ENCODE measurements at places on chromosomes 1 and 21.

DNA sequence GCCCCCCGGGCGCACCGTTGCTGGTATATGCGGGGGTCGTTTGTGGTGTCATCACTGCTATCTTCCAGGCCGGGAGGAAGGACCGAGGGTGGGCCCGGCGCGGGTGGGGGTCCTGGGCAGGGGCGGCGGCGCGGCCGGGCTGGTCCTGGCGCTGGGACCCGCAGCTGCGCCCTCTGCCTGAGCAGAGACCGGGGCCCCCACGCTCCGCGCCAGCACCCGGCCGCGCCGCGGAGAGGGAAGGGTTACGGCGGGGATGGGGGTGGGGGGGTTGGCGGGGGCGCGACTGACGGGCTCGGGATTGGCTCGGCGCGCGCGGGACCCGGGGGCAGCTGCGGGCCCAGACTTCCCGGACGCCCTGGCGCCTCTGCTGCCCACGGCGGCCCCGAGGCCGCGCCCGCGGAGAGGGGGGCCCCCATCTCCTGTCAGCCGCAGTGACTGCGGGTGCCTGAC is 13.8 kb upstream of the SAMD11 start:
- peak; percentile 18 for DNase-seq

DNA sequence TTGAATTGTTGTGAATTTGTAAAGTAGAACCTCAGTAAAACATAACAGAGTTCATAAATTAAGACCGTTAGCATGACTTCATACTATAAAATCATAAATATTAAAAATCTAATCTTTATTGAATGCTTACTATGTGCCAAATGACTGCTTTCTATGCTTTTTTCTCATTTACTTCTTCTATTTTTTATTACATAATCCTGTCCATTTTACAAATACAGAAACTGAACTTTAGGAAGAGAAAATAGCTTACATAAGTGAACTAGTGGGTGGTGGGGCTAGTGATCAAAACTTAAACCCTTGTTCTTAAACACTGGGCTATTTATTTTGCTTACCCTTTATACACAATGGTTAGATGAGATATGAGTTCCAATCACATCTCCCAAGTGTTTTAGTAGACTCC is 122.3 kb downstream of the ZC3H11B start:
- DNase-seq = no peak

DNA sequence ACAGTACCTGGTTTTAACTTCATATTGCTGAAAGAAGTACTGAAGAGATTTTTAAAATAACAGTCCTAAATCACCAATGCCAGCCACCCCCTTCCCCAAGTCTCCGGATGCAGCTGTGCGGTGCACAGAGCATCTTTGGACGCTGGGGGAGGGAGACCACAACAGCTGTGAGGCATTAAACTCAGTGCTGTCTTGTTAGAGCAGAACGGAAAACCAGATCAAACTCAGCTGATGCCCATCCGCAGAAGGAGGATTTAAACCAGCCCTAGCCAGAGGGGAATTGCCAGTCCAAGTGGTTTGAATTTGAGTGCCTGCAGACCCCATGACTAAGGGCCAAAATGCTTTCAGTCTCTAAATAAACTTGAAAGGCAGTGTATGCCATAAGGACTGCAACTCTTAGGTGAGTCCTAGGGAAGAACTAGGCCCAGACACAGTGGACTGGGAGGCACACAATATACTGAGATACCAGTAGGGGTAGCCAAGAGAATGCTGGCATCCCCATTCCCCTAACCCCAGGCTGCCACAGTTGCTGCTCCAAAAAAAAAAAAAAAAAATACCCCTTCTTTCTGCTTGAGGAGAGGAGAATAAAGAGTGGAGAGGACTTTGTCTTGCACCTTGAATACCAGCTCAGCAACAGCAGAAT is 576.2 kb downstream of the NEGR1 start:
- no peak for DNase-seq

GRCh38 chr1:40532844-40533424 is 1.5 kb downstream of the ZNF684 start:
- peak; percentile 64 for DNase-seq

DNA sequence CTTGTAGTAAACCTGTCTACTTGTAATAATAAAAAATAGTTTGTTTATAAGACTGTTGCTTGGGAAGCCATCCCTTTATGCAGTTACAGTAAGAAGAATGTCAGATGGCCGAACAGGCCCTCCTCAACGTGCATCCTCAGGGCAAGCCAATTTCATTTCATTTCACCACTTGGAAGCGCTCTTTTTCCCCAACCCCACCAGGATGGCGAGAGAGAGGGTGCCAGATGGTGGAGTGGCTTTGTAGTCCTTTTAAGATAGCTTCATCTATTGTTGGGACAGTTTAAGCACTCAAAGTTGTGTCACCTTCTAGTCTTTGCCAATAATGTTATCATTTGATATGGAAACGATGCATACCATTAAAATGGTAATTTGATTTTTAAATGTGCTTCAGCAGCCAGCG is 356.3 kb upstream of the CAMK1G start:
- DNase-seq = no peak

- DNase-seq = peak; percentile 26
Observed at GRCh38 chr21:37496972-37497371, 130.4 kb downstream of the DYRK1A start.

DNA sequence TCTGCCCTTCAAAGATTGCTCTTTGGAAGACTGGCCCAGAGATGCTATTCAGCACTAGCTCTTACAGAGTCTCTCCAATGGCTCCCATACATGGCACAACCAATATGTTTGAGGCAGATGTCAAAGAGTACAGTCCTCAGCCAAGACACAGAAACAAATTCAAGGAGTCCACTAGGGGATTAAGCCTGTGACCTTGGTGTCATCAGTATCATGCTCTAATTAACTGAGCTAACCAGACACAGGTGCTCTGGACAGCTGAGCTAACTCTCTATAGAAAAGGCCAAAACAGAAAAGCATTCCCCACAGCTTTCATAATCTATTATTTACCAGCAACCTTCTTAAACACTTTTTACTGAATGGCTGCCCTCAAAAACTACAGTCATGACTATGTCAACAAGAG is 666.0 kb upstream of the PLXNA2 start:
- no peak for DNase-seq

DNA sequence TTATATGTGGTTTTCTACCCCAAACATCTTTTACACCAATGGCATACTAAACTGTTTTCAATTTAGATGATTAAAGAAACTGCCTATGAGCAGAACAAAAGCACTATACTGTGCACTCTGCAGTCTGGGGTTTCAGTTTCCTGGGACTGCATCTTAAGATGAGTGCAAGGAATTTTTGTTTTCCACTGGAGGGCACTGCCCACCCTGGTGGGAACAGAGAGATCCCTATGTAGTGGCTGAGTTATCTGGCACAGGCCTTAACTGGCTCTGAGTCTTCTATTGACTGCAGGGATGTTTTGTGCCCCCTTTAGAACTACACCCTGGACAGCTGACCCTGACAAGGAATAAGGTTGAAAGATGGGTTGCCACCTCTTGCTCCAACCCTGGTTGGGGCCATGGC is 12.0 kb downstream of the PROK1 start:
- no peak for DNase-seq

- no peak for DNase-seq
Observed at GRCh38 chr1:212450331-212450881, 17.7 kb downstream of the NENF start.

DNA sequence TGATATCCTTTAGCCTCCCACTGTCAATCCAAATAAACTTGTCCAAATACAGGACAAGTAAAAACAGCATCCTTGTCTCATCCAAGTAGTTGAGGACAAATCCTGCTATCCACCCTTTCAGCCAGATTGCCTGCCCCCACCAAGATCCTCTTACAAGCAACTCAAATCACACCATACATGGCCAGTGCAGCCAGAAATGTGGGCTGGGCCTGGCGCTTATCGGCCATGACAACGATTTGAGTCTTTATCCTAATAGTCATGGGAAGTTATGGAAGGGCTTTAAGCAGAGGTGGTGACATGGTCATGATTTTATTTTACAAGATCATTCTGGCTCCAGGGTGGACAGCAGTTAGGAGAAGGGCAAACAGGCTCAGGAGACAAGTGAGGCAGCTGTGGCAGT is 6.3 kb downstream of the GPA33 start:
- no peak for DNase-seq

- no peak for DNase-seq
Observed at GRCh38 chr1:47514229-47514628, 76.4 kb downstream of the FOXD2 start.

- no peak for DNase-seq
Observed at GRCh38 chr1:41588334-41588875, 103.9 kb upstream of the EDN2 start.

DNA sequence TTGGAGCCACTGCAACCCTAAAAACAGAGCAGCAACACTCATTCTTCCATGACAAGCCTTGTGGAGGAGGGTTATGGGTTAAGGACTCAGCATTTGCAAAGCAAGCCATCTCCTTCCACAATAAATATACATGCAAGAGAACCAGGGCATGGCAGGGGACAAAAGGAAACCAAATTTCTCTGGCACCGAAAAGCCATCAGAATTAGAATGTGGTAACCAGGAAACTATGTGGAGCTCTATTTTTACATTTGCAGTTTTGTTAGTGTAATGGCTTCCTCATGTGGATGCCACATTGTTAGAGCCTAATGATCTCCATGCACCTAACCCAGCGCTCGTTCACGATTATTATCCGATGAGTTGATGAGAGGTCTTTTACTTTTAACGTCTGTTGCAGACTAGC is 91.7 kb downstream of the NAV1 start:
- DNase-seq = no peak

GRCh38 chr1:174999936-175000696 is at the start of gene CACYBP:
TSS of gene CACYBP (plus strand) at chr1:174999947. CDS start at chr1:175000181, 234 bp downstream.
- DNase-seq = peak; percentile 93

DNA sequence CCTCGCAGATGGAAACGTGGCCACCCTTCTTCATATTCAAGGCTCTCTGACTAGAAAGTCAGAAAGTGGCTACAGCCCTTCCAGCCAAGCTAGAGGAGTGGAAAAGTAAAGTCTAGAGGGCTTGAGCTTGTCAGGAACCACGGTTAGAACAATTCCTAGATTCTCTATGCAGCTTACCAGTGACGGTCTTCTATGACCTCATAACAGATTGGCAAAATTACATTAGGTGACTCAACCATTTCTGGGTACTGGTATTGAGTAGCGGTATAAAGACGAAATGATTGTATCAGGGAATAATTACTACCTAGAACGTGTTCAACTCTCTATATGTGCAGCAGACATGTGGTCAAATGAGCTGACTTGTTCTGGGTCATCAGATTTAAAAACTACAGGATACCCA is 155.0 kb upstream of the RUNX1 start:
- DNase-seq = no peak

GRCh38 chr1:245800901-245801605 is 646.3 kb downstream of the KIF26B start:
- peak; percentile 76 for DNase-seq

DNA sequence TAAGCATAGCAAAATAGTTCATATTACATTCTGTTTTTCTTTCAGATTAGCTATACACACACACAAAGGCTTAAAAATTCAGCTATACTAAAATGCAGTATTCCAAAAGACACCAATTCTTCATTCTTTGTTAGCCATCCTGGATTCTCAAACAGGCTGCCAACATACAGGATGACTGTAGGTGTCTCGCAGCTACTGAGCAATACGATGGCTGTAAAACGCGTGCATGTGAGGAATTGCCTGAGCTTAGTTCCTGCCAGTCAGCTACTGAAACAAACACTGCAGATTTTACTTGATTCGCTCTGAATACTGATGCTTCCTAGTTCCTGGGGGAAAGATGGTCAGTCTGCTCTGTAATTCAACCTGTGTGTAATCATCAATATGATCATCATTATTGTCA is 24.7 kb upstream of the HMGN1 start:
- DNase-seq = peak; percentile 24

DNA sequence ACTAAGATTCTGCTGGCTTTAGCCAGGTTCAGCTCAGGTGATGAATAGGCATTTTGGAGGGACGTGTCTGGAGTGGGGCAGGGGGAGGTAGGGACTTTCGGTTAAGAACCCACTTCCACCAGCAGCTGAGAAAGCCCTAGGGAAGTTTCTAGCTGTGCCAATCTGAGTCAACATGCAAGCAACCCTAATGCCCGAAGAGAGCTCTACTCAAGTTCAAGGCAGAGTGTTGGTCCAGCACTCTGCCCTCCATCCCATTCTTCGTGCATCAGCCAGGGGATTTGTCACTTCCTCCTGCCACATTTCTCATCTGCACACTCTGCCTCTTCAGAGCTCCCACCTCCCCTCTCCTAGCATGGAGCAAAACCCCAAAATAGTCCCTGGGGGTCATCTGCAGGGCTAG is 208.8 kb downstream of the HIVEP3 start:
- DNase-seq = no peak

- no peak for DNase-seq
Observed at GRCh38 chr21:42834726-42835191, 44.6 kb downstream of the WDR4 start.

DNA sequence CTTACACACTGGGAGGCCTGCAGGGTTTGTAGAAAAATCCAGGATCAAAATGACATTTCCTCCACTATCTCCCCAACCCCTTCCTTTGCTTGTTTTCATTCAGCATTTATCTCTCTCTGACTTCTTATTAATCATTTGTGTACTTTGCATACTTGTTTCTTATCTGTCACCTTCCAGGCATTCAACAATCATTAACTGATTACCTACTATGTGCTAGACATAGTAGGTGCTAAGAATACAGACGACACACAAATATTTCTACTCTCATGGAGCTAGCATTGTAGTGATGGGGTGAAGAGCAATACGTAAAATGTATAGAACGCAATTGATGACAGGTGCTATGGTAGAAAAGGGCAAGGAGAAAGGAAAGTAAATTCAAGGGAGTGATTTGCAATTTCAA is 20.9 kb downstream of the TRABD2B start:
- no peak for DNase-seq

GRCh38 chr1:96918406-96918805 is 196.8 kb downstream of the PTBP2 start:
- DNase-seq = no peak

GRCh38 chr1:54377040-54377691 is 29.0 kb downstream of the SSBP3 start:
- DNase-seq = no peak

DNA sequence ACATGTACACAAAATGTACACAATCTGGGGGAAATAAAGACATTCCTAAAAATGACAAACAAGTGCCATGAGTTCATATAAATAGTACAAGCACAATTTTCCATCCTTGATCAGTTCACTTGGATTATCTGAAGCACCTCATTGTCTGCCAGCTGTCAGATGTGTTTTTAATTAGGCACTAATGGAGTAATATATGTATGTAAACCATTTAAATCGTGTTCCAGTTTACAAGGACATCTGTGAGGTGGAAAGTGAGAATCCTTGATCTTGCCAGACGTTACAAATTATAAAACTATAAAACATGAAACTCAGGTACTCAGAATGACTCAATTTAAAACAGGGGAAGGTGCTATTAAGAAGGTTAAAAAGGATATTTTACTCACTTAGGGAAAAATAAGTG is 1312.2 kb downstream of the PLA2G4A start:
- no peak for DNase-seq
